Activated T-helper 1 cell treated with Interleukin-2 at 50 U/mL for 16 hours (primary cell): ENCODE measurements at places on chromosomes 5 and 9.

GRCh38 chr5:119367502-119368237, 11.9 kb downstream of the TNFAIP8 start:
- DNase-seq: no peak

- no peak for DNase-seq
These were observed 6.1 kb downstream of the POC5 start for GRCh38 chr5:75711151-75711550.

DNA sequence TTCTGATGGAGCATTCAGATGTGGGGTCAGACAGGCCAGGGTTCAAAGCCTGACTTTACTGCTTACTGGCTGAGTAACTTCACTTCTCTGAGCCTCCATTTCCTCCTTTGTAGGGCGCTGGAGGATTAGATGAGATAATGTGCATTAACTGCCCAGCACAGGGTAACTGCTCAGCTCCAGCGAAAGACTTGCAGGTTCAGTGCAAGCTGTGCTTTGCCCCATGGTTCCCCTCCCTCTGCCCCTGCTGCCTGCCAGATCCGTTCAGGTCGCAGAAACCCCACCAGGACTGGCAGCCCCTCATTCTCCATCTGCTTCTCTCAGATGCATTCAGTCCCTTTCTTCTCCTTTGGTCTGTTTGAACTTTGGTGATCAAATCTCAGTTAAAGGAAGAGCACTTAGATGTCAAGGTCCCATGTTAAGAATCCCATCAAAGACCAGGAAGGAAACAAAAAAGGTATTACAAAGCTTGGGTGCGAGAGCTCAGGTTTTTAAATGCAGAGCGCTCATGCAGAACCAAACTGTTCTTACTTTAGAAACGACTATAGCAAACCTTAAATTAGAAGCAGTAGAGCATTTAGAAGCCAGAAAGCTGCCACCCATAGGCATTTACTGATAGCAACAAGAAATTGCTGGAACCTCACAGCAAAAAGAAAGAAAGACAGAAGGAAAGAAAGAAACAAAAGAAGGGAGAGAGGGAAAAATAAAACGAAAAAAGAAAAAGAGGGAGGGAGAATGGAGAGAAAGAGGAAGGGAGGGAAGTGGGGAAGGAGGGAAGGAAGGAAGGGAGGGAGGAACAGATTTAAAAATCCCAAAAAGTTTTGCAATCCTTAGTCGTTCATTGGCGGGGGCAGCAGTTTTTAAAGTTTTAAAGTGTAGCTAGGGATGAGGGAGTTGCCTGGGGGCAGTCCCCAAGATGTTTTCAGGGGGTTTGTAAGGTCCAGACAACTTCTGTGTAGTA, 23.5 kb downstream of the AFAP1L1 start:
- DNase-seq: no peak

- no peak for DNase-seq
These were observed 66.6 kb downstream of the NPR3 start for GRCh38 chr5:32777733-32778132.

DNA sequence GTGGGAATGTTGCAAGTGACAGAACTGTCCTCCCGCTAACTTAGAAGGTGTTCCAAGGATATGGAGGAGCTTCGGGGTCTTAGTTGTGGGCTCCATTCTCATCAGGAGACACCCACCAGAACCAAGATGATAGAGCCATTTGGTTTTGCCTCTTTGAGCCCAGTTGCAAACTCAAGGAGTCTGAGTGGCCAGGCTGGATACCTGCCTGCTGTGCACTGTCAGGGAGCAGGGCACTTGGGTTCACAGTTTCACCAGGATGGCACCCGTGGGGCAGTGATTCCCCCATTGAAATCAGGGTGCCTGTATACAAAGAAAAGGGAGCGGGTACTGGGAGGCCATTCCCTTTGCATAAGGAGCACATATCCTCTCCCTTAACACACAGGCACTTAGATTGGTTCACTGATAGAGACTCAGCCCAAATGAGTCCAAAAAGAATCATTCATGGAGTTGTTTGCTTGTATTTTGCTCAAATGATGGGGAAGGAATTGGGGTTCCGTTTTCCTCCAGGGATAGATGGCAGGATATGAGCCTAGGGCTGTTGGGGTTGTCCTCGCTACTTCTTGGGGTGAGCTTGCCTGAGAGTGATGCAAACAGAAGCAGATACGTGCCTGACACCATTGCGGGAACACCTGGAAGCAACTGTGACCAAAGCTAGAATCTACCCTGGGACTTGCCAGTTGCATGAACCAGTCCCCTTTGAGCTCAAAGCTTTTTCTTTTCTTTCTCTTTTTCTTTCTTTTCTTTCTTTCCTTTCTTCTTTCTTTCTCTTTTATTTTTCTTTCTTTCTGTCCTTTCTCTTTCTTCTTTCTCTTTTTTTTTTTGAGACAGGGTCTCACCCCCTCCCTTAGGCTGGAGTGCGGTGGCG, 1.3 kb upstream of the PRR7 start:
- no peak for DNase-seq

DNA sequence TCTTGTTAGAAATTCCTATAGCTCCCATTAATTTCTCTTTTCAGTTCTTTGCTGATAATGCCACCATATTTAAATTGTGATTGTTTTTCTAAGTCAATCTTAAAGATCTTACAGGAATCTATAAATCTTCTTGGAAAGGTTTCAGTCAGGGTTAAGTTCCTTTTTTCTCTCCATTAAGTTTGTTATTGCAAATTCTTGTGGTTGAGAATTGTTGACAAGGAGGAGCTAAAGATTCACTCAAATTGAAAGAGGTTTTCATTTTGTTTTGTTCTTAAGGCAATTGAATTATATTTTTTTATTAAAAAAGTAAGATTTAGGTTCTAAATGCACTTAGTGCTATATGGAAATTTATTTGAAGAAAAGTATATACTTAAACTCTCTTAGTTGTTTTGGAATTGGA, 213.4 kb downstream of the PRR16 start:
- DNase-seq: no peak

GRCh38 chr9:110337727-110338126, at the start of gene TXNDC8:
Gene TXNDC8, minus strand, starts transcription at chr9:110337863.
- DNase-seq: no peak
